T-helper 2 cell treated with Interferon-gamma antibody and Interleukin-4, amounts not matched to agents 5 μg/mL and 100 μg/mL, for 36 hours (primary cell): ENCODE measurements at places on chromosomes 4 and X.

- no peaks in the 10 kb centered on the region for H3K4me1 ChIP-seq
- H3K27me3 ChIP-seq = no peaks in the 10 kb centered on the region
- no peak for DNase-seq
- no peak overlapping the region for H3K4me3 ChIP-seq
- no peak overlapping the region for H3K27ac ChIP-seq
Observed at GRCh38 chr4:186939226-186939625, 215.6 kb upstream of the FAT1 start.

GRCh38 chrX:7076245-7076661 lies 71.3 kb upstream of the STS start:
- no peak overlapping the region for H3K4me3 ChIP-seq
- H3K27ac ChIP-seq = no peak overlapping the region
- peaks cover 2% of the 10 kb centered on the region for H3K27me3 ChIP-seq
- H3K36me3 ChIP-seq = peaks cover 15% of the 10 kb centered on the region
- peaks cover 5% of the 10 kb centered on the region for H3K4me1 ChIP-seq

DNA sequence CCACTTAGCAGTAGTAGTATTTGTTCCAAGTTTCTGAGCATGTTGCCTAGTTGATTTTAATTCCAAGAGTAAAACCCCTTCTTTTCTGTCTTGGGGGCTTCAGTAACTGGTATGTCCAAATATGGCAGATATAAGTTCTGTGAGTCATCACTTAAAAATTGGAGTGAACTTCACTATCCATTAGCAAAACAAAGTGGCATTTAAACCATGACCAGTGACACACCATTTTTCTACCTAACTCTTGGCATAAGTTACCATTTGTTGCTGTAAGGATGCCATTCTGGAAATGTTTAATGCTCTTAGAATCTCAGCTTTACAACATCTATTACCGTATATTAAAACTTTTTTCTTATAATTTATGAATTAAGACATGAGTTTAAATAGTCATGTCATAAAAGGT lies 102.0 kb downstream of the CBR4 start:
- DNase-seq = no peak
- no peak overlapping the region for H3K4me3 ChIP-seq
- H3K27ac ChIP-seq = no peak overlapping the region
- H3K27me3 ChIP-seq = no peaks in the 10 kb centered on the region
- H3K4me1 ChIP-seq = peaks cover 5% of the 10 kb centered on the region

DNA sequence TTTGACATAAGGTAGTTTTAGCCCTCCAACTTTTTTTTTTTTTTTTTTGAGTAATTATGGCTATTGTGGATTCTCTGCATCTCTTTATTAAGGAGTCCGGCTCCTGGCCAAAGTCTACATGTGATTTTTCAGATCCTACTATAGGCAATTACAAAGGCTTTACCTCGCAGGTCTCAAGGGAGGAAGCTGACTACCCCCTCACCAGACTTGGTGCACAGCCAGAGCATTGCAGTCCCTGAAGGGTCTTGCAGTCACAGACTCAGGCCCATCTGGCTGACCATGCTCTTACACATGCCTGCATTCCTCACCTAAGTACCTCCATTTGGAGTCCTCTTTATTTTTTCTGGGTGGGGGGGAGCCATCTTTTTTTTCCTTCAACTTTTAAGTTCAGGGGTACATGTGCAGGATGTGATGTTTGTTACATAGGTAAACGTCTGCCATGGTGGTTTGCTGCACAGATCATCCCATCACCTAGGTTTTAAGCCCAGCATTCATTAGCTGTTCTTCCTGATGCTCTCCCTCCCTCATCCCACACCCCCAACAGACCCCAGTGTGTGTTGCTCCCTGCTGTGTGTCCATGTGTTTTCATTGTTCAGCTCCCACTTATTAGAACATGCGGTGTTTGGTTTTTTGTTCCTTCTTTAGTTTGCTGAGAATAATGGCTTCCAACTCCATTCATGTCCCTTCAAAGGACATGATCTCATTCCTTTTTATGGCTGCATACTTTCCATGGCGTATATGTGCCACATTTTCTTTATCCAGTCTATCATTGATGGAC lies 88.4 kb upstream of the STIM2 start:
- no peak for DNase-seq
- H3K27me3 ChIP-seq = no peaks in the 10 kb centered on the region
- no peaks in the 10 kb centered on the region for H3K4me1 ChIP-seq
- no peaks in the 10 kb centered on the region for H3K36me3 ChIP-seq

- H3K27ac ChIP-seq = no peak overlapping the region
- no peaks in the 10 kb centered on the region for H3K36me3 ChIP-seq
- DNase-seq = no peak
Observed at GRCh38 chrX:51155157-51155556, 177.5 kb upstream of the NUDT10 start.

- H3K27ac ChIP-seq = no peak overlapping the region
- no peak overlapping the region for H3K4me3 ChIP-seq
- H3K4me1 ChIP-seq = no peaks in the 10 kb centered on the region
- H3K36me3 ChIP-seq = no peaks in the 10 kb centered on the region
- no peaks in the 10 kb centered on the region for H3K27me3 ChIP-seq
Observed at GRCh38 chr4:5027346-5027745, 8.1 kb upstream of the CYTL1 start.

DNA sequence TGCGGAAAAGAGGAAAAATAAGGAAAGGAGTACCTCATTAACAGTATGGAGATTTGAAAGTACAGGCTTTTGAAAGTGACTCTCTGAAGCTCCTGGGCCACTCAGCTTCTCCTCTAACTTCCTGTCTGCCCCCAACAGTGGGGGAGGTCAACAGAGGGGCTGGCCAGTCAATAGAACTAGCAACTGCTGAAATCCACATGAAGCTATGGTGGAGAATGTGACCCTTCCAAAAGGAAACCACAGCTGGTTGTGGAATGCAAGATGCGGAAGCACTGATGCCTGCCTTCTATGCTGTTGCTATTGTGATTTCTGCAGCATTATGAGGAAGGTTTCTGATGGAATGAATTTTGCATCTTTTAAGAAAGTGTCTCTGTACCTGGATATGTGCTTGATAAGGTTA lies 2.4 kb downstream of the CORIN start:
- H3K27me3 ChIP-seq = peaks cover 47% of the 10 kb centered on the region
- peaks cover 25% of the 10 kb centered on the region for H3K4me1 ChIP-seq
- no peak overlapping the region for H3K27ac ChIP-seq
- peak overlapping the region; percentile 20 for H3K4me3 ChIP-seq

DNA sequence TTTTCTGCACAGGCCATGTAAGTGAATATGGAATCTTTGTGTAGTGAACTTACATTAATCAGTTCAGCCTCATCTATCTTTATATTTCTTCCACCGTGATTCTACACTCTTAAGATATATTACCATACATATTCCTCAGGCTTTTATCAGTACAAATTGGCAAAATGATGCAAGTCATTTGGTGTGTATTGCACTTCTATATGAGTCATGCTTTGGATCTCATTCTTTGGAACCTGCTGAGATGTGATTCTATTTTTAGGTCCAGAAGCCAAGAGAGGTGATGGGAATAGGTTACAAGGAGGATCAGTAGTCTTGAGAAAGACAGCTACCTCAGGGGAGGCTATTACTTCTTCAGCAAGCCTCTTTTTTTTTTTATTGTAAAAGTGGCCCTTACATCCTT lies 204.4 kb downstream of the ZNF330 start:
- no peaks in the 10 kb centered on the region for H3K4me1 ChIP-seq
- no peak overlapping the region for H3K4me3 ChIP-seq
- no peaks in the 10 kb centered on the region for H3K27me3 ChIP-seq
- no peak overlapping the region for H3K27ac ChIP-seq
- no peak for DNase-seq

GRCh38 chr4:107283587-107284559 lies 247.8 kb upstream of the DKK2 start:
- no peaks in the 10 kb centered on the region for H3K36me3 ChIP-seq
- no peaks in the 10 kb centered on the region for H3K4me1 ChIP-seq
- H3K27me3 ChIP-seq = no peaks in the 10 kb centered on the region
- no peak overlapping the region for H3K4me3 ChIP-seq

- no peak overlapping the region for H3K27ac ChIP-seq
- H3K27me3 ChIP-seq = no peaks in the 10 kb centered on the region
- no peak overlapping the region for H3K4me3 ChIP-seq
Observed at GRCh38 chrX:74521961-74522751, 92.3 kb downstream of the RLIM start.

DNA sequence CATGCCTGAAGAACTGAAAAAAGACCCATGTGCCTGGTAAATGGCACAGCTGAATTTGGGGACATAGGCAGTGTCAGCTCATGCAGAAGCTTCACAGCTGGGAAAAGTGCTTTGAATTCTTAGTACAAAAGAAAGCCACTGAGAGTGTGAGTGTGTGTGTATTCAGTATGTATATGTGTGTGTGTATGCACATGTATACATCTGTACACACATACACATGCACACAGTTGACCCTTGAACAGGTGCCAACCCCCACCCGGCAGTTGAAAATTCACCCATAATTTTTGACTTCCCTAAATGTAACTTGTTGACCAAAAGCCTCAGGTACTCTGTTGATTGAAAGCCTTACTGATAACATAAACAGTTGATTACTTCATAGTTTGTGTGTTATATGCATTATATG lies 49.5 kb upstream of the ENPP6 start:
- DNase-seq = no peak
- H3K27ac ChIP-seq = peak overlapping the region; percentile 95
- H3K4me1 ChIP-seq = peaks cover 60% of the 10 kb centered on the region
- H3K36me3 ChIP-seq = no peaks in the 10 kb centered on the region
- H3K4me3 ChIP-seq = peak overlapping the region; percentile 77

GRCh38 chrX:70979136-70979762 lies 48.4 kb upstream of the SLC7A3 start:
- DNase-seq = no peak
- peaks cover 3% of the 10 kb centered on the region for H3K27me3 ChIP-seq
- H3K36me3 ChIP-seq = no peaks in the 10 kb centered on the region
- peaks cover 2% of the 10 kb centered on the region for H3K4me1 ChIP-seq
- no peak overlapping the region for H3K27ac ChIP-seq

GRCh38 chrX:45513042-45513441 lies 312.4 kb upstream of the DIPK2B start:
- no peak overlapping the region for H3K27ac ChIP-seq
- no peaks in the 10 kb centered on the region for H3K36me3 ChIP-seq
- DNase-seq = no peak
- H3K4me3 ChIP-seq = no peak overlapping the region
- H3K4me1 ChIP-seq = peaks cover 4% of the 10 kb centered on the region

DNA sequence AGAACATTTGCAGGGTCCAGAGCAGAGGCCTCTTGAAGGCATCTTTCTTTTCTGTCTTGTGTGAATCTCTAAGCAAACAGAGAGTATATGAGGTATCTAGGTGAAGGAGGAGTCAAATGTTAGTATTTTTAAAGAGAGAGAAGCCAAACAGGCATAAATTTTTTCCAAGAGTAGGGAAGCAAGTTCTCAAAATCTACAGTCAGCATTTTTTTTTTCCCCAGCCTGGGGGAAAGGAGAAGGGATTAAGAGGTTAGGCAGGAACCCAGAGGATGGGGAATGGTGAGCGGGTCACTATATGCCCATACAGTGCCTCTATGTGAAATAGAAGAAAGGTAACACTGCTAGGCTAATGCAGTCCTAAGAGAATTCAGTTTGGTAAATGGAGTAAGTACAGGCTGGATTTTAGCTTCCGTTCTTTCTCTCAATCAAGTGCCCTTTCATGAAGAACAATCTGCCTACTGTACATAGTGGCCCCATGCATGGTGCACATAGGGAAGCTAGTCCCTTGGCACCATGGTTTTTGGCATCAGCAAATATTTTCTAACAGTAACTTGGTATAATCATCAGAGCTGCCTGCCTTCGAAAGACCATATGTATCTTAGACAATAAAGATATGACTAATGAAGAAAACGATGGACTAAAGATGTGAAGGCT lies 163.1 kb upstream of the MAB21L2 start:
- peaks cover 4% of the 10 kb centered on the region for H3K36me3 ChIP-seq
- H3K27ac ChIP-seq = no peak overlapping the region
- no peak for DNase-seq
- no peak overlapping the region for H3K4me3 ChIP-seq
- H3K4me1 ChIP-seq = peaks cover 2% of the 10 kb centered on the region
- no peaks in the 10 kb centered on the region for H3K27me3 ChIP-seq

- DNase-seq = no peak
- no peaks in the 10 kb centered on the region for H3K4me1 ChIP-seq
- no peak overlapping the region for H3K4me3 ChIP-seq
- no peaks in the 10 kb centered on the region for H3K36me3 ChIP-seq
- H3K27me3 ChIP-seq = no peaks in the 10 kb centered on the region
Observed at GRCh38 chrX:144810539-144810938, 436.8 kb upstream of the SPANXN1 start.

GRCh38 chrX:107204068-107204605 lies 2.1 kb downstream of the NUP62CL start:
- no peak for DNase-seq
- no peaks in the 10 kb centered on the region for H3K36me3 ChIP-seq
- no peak overlapping the region for H3K27ac ChIP-seq
- peaks cover 7% of the 10 kb centered on the region for H3K4me1 ChIP-seq

DNA sequence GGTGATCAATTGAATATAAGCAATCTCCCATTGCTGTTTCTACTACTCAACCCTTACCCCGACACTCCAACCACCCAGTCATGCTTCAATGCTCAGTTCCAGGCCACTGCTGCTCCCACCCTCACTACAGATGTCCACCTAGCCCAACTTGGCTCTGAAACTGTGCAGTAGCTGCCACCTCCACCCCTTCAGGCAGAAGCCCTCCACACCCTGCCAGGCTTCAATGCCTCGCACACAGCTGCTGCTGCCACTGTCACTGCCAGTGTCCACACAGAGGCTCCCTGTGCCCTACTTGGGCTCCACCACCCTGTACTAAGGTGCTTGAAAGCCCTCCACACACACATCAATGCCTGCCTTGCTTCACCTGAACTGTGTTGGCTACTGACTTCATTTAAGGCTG lies 34.6 kb downstream of the LAMTOR3 start:
- peaks cover 41% of the 10 kb centered on the region for H3K4me1 ChIP-seq
- H3K27ac ChIP-seq = no peak overlapping the region
- no peaks in the 10 kb centered on the region for H3K27me3 ChIP-seq
- H3K4me3 ChIP-seq = no peak overlapping the region

- no peaks in the 10 kb centered on the region for H3K27me3 ChIP-seq
- H3K4me3 ChIP-seq = no peak overlapping the region
- H3K36me3 ChIP-seq = no peaks in the 10 kb centered on the region
- no peak for DNase-seq
- no peaks in the 10 kb centered on the region for H3K4me1 ChIP-seq
Observed at GRCh38 chr4:116180157-116180601, 905.2 kb downstream of the TRAM1L1 start.
